ENCODE measurements at places on chromosomes 3 and 15.

- no peak for DNase-seq
Measured at GRCh38 chr3:122975163-122975923, 52.2 kb downstream of the SEMA5B start.

GRCh38 chr3:42276141-42277132, 10.5 kb upstream of the CCK start:
- DNase-seq = no peak

- DNase-seq = no peak
Measured at GRCh38 chr3:111653766-111654165, 58.6 kb upstream of the ZBED2 start.

DNA sequence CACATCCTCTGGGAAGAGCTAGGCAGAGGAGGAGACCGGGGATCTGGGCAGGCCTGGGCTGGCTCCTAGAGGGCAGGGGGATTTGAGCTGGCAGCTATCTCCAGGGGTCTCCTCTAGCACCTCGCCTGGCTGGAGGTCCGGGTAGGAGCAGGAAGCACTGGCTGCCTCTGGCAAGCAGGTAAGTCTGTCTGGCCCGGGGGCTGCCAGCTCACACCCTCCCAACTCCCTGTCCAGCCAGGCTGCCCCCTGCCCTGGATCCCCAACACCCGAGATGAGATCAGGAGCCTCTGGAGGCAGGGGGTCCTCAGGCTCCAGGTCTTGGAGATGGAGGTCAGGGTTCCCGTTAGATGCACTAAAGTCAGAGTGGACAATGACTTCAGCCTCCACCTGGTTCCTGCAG, 6.2 kb upstream of the IGDCC3 start:
- no peak for DNase-seq

- no peak for DNase-seq
Measured at GRCh38 chr15:100095541-100096247, 246.1 kb downstream of the ADAMTS17 start.

DNA sequence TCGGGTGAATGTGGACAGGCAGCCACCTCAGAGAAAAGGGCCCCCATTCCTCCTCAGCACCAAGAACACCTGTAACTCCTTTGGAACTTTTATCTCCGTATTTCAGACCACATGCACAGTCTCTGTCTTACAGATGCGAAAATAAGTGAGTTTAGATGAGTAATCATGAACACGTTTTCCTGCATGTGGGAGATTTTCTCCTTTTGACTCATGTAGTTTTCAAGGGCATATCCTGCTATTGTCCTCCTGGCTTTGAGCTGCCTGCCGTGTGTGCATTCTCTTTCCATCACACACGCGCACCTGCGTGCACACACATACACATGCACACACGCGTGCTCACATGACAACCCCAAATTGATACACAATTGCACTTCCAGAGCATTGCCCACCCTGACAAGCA, 239.2 kb downstream of the GABRG3 start:
- DNase-seq = no peak

Measured in NT2/D1 (cell line).